ENCODE measurements at places on chromosomes 2 and 18. TPM values are rescaled to one million over a fixed set of nuclear protein-coding genes. Genes with fewer than 3 reads are reported as not detected.

DNA sequence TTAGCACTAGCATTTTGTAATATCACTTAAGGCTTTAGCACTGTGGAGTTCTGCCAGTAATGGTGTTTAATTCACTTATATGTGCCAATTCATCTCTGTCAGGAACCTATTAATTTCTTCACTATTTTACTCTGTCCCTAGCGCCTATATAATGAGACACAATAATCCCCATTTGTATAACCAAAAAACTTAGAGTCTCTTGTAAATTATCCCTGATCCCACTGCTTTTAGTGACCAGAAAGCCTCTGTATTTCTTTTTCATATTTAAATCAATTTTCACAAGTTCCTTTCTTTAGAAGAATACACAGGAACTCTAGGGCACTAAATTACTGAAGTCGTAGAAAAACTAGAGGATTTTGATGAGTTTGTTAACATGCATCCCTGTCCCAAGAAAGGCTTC lies 242.7 kb upstream of the NRP2 start:
- no peak for DNase-seq

Gene FRZB
- 42.5 TPM for total RNA-seq

Gene HOXD13
- not detected for total RNA-seq

DNA sequence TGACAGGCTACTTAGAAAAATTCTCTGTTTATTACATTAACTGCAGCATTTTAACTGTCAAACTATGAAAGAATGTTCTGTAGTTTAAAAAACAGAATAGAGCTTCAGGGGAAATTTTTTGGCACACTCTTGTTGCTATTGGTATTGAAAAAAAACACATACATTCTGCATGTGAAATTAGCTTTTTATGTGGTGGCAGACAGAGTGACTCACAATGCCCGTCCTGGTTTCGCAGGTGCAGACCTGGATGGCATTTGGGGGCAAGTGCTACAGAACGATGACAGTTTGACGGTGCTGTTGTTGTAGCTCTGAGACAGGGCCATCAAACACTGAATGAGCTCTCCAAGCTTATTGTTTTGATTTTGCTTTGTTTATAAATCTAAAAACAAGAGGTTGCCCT lies 105.0 kb upstream of the MAP3K20 start:
- no peak for DNase-seq

Gene GRHL1
- total RNA-seq = 0.43 TPM

DNA sequence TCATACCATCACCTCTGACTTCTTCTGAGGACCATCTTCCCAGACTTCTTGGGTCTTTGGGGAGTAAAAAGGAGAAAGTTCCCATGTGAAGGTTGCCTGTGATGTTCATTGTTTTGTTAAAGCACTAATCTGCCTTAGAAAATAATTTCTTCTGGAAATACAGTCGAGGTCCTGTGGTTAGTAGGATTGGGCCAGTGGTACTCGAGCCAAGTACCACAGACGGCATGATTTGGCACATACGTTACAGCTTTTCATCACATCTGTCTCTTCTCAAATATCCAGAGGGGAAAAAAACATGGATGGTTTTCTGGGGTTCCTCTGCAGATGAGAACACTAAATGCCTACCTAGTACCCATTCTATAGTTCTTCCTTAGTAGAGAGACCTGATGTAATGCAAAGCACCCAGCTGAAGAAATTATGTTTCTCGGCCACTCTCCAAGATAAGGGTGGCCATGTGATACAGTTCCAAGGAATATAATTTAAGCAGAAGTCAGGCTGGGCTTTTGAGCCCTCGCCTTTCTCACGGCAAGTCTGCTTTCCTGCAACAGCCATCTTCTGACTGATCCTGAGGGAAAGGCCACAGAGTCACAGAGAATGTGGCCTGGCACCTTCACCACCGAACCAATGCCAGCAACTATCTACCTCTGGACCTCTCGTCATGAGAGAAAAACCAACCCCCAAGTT lies 161.0 kb downstream of the RNF152 start:
- DNase-seq = no peak

- no peak for DNase-seq
Measured at GRCh38 chr2:98487806-98488189, 43.1 kb downstream of the INPP4A start.

Gene TMEM214
- 74.1 TPM for total RNA-seq

GRCh38 chr2:217335341-217335966 lies 475.6 kb upstream of the TNP1 start:
- DNase-seq = no peak

GRCh38 chr18:31410716-31411483 lies 34.3 kb downstream of the DSG4 start:
- DNase-seq = no peak

Gene EPB41L5
- 11.7 TPM for total RNA-seq

Gene CNTNAP5
- total RNA-seq = not detected

- no peak for DNase-seq
Measured at GRCh38 chr2:149360106-149360505, 29.7 kb downstream of the LYPD6 start.

Data from ascending aorta (tissue), 2 donors.